SW480 (cell line): ENCODE measurements at places on chromosomes 5 and 9.

DNA sequence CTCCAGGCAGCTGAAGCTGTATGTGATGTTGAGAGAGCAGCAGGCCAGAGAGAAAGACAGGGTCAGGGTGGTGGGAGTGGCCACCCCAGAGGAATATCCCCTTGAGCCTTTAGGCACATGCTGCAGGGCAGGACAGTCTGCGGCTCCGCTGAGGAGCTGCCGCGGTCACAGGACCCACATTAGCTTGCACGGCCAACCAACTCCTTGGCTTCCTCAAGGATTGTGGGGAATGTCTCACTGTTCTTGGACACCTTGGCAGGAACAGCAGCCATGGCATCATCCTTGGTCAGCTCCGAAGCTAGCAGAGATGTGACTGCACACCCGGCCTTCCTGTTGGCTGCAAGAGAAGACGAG is 27.8 kb downstream of the PCDHGC5 start:
- DNase-seq: no peak

DNA sequence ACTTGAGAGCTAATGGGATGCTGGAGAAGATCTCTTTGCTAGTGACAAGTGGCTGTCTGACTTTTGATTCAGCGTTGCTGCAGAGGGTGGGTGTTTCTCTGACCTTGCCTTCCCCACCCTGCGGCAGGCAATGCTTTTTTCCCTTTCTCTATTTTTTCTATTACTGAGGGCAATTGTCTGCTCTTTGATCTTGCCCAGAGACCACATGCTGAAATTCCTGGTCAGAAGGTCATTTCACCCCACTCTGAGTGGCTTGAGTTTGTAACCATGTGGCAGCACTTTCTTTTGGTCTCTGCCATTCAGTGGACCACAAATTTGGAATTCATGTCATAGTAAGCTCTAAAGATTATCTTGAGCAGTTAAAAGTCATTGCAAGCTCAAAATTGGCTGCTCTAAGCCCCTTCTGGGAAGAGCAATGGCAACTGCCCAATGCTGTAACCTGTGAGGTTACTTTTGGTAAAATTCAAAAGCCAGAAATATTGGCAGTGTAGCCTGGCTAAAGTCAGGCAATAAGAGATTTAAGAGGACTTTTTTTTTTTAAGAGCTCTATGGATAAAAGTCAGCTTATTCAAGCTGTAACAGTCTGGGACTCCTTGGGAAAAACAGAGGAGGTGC is 30.4 kb upstream of the MTMR12 start:
- DNase-seq: no peak

GRCh38 chr9:71037521-71037920 is 83.9 kb downstream of the TRPM3 start:
- DNase-seq: no peak

- no peak for DNase-seq
Observed at GRCh38 chr9:97748525-97748924, 51.4 kb upstream of the XPA start.

GRCh38 chr5:95181644-95182043 is 103.2 kb downstream of the MCTP1 start:
- DNase-seq: no peak

DNA sequence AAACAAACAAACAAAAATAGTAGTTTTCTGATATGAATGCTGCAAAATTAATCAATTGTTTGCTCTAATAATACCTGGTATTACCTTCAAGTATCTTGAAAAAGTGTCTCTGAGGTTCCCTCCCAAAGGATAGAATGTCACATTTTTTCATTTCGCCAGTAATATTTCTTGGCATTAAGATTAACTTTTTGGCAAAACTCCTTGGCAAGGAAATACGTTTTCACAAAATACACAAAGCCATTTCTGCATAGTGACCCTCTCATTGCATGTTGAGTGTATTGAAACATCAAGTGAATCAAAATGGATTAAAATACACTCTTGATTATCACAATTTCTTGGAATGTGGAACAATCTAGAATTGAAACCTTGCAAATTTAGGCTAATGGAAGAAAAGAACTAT is 230.5 kb downstream of the ATPSCKMT start:
- DNase-seq: no peak

GRCh38 chr9:91714020-91714806 is 235.8 kb downstream of the ROR2 start:
- DNase-seq: peak; percentile 49

DNA sequence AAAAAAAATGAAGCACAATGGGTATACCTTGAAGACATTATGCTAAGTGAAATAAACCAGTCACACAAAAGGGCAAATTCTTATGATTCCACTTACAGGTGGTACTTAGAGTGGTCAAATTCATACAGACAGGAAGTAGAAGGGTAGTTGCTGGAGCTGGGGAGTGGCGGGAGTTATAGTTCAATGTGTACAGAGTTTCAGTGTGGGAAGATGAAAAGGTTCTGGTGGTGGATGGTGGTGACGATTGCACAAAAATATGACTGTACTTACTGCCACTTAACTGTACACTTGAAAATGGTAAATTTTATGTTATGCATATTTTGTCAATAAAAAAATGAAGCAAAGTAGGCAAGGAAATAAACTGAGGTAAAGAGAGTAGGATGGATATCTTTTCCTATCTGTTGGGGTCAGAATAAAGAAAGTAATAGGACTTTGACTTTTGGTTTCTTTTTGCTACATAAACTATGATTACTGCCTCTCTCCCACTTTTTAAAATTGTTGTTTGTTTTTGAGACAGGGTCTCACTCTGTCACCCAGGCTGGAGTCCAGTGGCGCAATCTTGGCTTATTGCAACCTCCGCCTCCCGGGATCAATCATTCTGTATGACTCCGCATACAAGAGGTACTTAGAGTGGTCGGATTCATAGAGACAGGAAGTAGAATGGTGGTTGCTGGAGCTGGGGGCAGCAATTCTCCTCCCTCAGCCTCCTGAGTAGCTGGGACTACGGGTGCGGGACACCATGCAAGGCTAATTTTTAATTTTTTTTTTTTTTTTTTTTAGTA is 4.0 kb upstream of the PSAT1 start:
- DNase-seq: peak; percentile 55

- no peak for DNase-seq
Observed at GRCh38 chr9:27379311-27380251, 82.6 kb upstream of the EQTN start.

DNA sequence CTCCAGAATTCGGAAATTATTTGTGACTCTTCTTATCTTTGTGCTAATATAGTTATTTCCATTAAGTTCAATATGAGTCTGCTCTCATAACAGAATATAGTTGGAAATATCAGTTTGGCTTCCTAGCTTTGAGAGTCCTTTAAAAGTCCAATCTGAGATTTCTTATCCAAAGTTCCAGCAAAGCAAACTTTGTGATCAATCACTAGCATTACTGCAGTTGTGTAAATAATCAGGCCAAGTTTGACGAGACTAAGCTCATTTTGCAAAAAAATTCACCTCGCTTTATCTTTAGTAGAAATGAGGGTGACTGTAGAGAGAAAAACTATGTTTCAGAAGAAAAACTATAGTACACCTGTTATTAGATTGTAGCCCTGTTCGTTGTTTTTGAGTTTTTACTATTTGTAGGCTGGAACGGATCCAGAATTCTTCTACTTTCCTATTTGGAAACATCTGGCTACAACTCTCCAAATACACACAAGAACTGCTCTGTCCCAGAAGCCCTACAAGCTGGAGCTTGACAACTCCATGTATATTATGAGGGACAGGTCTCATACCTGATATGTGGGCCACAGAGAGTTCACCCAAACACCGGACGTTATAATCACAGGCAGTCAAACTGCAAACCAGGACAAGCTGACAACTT is 47.8 kb downstream of the RAPGEF1 start:
- DNase-seq: no peak

DNA sequence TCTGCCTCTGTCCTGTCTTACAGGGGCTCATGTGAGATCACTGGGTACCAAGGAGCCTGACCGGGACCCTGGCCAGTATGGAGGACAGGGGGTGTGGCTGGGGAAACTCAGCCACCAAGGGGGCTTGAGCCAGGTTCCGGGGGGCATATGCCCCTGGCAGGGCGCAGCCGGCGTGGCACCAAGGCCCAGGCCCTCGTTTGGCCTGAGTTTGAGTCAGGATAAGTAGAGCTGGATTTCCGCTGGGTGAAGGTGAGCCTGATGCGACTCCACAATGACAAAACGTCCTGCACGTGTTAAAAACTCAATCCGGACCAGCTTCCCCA is 616 bp upstream of the TSPAN17 start:
- no peak for DNase-seq

DNA sequence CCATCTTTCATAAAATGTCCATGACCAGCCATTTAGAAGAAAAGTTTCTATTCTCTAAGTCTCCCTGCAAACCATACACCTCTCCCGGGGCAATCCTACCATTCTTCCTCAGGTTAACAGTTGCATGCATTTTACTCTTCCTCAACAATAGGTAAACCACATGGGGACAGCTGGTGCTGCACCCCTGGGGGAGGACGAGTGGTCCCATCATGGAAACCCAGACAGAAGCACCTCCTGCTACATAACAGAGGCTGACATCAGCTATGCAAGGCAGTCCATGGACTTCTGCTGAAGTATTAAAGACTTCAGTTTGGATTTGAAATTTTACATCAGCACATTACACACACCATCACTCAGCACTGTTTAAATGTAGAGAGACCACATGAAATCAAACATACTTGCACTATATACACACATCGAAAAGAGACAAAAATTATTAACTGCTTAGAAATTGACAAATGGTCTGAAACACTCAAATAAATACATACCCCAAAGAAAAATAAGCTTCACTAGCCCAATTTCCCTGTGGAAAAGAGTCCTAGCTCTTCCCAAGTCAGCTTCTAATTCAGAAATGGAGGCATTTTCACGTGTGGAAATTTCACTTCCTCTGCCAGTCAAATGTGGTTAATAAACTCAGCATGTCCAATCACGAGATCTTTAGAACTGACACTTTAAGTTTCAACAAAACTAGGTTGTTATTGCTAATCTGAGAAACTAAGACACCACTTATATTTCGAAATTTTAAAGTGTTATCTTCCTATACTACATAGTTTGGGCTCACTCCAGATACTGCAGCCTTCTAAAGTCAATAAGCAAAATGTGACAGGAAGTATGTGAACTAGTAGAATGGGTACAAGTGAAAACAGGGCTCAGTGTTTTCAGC is 173.4 kb downstream of the ROR2 start:
- no peak for DNase-seq

DNA sequence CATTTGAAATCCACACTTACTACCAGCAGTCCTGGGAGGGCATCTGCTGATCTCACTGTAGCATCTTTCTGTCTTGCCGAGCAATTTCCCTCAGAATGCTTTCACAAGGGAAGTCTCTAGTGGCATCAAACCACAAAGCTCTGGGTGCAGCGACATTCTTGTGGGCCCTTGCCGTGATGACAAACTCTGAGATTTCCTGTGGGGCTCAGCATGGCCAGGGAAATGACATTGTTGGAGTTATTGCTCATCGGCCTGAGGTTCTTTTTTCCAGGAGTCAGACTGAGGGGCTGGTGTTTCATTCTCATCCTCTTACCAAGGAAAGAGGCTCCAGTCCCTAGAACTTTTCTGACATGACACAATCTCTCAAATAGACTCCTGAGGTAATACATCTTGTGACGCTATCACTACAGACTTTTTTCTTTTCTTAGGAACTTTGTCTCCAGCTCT is 51.4 kb downstream of the PFDN1 start:
- DNase-seq: peak; percentile 98

DNA sequence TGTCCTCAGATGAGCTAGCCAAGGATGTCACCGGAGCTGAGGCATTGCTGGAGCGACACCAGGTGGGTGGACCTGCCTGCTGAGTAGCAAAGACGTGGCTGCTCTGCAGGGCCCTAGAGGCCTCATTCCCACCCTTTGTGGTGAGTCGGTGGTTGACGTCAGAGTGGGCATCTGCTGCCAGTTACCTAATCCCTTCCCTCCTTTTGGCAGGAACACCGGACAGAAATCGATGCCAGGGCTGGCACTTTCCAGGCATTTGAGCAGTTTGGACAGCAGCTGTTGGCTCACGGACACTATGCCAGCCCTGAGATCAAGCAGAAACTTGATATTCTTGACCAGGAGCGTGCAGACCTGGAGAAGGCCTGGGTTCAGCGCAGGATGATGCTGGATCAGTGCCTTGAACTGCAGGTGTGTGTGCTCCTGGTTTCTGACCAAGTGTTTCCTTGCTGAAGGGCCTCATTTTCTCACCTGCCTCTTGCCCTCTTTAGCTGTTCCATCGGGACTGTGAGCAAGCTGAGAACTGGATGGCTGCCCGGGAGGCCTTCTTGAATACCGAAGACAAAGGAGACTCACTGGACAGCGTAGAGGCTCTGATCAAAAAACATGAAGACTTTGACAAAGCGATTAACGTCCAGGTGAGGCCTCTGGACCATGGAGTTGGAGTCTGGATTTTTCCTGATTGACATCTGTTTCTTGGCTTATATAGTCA is 48.9 kb downstream of the DYNC2I2 start:
- DNase-seq: no peak

DNA sequence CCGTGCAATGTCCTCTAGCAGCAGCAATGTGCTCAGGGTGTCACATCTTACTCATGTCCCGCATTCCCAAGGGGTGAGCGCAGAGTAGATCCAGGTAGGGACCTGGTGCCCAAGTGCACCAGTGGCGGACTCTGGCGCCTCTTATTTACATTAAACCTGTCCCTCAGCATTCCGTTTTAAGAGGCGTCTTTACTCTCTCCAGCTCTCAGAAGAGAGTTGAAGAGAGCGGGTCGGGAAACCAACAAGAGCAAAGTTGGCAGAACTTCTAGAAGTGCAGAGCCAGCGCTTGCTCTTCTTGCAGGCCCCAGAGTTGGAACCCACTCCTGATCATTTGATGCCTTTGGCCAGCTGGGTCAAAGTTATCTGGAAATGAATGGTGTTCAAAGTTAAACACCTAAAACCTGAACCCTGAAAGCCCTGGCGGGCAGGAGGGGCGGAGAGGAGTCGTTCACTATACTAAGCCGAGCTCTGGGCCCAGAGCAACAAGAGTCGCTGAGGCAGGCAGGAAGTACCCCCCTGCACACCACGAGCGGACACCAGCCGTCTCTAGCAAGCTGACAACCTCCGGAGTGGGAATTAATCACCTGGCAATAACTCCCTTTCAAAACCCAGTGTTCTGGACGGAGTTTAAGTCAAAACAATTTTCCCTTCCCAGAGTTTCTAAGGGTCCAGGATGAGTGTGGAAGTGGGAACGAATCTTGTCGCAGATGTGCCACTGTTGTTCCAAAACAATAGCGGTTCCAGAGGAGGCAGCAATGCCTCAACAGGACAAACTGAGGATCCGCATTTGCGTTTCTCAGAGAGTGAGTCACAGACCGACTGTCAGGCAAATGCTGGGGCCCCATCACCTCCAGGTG is 122.8 kb downstream of the TMEM161B start:
- DNase-seq: no peak

DNA sequence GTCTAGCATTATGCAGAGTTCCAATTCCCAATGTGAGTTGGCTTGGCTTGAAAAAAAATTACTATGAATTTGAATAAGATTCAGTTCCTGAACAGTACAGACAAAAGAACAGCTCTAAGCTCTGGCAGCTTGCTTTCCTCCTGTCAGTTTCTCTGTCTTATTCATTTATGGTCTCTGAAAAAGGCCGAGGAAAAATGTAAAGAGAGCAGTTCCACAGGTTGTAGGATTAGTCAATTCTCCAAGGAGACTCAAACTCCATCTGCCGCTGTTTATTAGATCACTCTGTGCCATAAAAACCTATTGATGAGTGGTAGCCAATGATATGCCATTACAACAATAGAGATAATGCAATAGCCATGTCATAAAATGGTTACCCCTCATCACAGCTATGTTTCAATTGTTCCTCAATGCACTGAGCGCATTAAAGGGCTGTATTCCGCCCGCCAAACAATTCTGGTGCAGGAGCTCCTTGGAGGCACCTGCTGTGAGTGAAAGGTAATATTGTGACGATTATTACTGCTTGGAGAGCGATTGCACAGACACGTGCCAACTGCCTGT is 188.2 kb downstream of the ARRDC3 start:
- no peak for DNase-seq

GRCh38 chr5:89282554-89283510 is 399.8 kb upstream of the MEF2C start:
- peak; percentile 7 for DNase-seq
